M059J (cell line): ENCODE measurements at places on chromosomes 6 and 20. TPM values are rescaled to one million over a fixed set of nuclear protein-coding genes. Genes with fewer than 3 reads are reported as not detected.

- peak; percentile 99 for DNase-seq
These were observed 172.8 kb upstream of the ARG1 start for GRCh38 chr6:131400054-131400778.

DNA sequence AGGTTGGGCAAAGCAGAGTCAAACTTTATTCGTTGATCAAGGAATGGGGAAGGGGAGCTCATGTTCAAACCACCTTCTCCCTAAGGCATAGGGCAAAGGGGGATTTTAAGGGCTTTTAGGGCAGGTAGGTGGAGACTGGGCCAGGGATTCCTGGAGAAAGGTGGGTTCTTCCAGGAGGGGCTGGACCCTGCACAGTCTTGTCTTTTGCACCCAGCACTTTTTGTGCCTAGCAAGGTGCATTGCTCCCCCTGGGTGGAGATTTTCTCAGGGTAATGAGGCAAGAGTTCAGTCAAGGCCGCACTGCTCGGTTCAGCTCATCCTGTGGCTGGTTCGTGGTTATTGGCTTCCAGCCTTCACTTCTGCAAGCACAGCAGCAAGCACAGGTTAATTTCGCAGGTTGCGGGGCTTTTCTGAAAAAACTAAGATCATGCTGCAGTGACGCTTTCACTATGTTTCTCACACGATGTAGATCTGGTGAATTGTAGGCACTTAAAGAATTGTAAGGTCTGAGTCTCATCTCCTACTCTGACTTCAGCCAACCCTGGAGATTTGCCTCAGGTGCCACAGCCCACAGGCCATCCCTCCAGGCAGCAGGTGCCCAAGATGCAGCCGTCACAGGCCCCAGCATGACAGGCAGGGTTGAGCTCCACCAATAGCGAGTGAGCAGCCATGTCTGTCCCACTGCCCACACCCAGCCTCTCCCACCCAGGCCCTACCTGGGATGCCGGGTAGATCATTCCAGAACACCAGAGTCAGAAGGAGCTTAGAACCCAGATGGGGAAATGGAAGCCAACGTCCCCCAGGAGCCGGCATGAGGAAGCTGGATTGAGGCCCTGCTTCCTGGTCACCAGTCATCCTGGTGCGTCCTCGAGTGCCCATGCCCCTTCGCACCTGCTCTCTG is 37.1 kb downstream of the SUN5 start:
- no peak for DNase-seq

DNA sequence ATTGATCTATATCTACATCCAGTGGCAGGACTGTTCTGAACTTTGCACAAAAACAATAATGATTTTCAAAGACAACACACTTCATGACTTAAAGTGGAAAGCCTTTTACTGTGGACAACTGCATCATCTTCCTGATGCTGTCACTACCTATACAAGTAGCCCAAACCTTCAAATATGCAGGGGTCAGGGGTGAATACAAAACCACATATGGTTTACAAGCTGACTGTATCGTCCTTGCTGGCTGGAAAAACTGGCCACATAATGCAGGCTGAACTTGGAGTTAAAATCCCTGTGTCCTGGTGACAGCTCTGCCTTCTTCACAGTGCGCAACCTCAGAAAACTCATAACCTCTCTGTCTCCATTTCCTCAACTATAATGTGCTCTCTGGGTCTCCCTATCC is 128.9 kb downstream of the GMDS start:
- peak; percentile 47 for DNase-seq

Gene MTFR2
- 12.0 and 12.4 TPM in 2 replicates for total RNA-seq

GRCh38 chr6:32367644-32368043 is 4.1 kb downstream of the TSBP1 start:
- no peak for DNase-seq

Gene MUCL3
- total RNA-seq: not detected in 2 replicates

GRCh38 chr20:60132162-60132826 is 174.1 kb downstream of the CDH26 start:
- DNase-seq: peak; percentile 37

Gene SYCP2L
- total RNA-seq: not detected in 2 replicates

DNA sequence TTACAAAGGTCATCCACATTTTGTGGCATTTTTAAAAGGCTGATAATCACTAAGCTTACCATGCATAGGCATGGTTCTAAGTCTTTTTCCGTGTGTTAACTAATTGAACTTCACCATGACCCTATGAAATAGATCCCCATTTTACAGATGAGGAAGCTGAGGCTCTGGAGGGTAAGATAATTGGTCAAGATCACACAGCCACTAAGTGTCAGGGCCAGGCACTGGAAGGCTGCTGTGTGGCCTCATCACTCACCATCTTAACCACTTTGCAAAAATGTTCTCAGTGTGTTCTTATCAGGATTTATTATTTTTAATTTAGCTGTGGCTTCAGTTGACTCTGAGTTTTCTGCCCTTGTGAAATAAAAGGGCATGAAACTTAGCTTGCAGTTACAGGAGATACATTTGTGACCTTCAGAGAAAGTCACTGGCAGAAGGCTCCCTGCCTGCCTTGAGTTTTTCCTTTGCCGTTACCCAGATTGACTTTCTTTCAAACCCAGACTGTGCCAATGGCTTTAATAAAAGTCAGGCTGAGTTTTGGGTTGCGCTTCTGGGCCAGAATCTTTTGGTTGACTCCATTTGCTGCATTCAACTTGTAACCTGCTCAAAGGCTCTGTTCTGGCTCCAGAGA is 82.0 kb downstream of the EZR start:
- DNase-seq: no peak

DNA sequence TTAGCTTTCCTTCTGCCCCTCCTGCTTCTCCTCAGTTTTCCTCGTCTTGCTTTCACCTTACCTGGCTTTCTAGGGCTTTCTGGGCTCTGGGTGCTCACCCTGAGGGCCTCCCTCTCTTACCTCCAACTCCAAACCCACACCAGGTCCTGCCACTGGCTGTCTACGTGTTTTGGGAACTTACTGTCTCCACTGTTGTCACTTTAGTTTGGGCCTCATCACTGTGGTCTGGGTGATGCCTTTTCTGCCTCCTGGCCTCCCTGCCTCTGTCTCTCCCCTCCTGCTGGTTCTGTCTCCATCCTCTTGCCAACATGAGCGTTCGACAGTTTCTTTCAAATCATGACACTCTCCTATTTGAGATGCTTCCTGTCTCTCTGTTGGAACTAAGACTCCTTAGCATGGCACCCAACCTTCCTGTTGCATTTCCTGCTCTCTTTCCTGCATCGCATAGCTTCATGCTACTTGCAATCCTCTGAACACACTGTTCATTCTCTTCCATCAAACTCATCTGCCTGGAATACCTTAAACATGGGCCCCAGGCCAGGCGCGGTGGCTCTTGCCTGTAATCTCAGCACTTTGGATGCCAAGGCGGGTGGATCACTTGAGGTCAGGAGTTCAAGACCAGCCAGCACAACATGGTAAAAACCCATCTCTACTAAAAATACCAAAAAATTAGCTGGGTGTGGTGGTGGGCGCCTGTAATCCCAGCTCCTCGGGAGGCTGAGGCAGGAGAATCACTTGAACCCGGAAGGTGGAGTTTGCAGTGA is 5.5 kb downstream of the CD40 start:
- no peak for DNase-seq

- DNase-seq: no peak
These were observed 25.2 kb downstream of the ESR1 start for GRCh38 chr6:151832710-151833109.

GRCh38 chr20:32626859-32627636 is 41.9 kb upstream of the NOL4L start:
- no peak for DNase-seq

- no peak for DNase-seq
These were observed 28.8 kb downstream of the NCOA5 start for GRCh38 chr20:46060975-46061374.

DNA sequence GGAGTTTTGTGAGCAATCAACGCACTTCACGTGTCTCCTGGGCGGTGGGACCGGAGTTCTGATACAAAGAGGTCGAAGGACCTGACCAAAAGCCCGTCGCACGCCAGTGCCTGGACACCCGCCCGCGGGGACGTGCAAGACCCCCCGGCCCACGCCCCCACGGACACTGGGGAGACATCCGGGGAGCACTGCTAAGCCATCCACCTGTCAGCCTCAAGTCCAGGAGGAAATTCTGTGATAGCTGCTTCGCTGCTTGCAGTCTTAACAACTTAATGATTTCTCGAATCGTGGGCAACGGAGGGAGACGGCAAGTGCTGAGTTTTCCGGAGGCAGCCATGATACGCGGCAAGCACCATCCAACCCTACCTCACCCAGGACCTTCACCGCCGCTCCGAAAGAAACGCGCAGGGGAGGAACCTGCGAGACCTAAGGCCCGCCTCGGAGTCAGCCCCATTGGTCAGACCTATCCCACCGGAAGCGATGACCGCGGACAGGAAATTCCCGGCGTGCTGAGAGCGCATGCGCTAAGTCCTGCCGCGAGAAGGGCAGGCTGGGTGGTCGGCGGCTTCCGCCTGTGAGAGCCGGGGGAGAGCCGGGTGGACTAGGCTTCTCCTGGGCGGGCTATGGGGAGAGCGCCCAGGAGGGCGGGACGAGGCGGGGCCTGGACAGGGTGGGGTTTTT is at the start of gene TFB1M:
Gene TFB1M (minus strand): TSS at position 393 of the 681 bp plus-strand sequence. CDS start 56 bp downstream, at position 337.
- peak; percentile 99 for DNase-seq

Gene GPX5
- not detected in 2 replicates for total RNA-seq

GRCh38 chr6:79385893-79386292 is 151.3 kb downstream of the LCA5 start:
- peak; percentile 6 for DNase-seq

GRCh38 chr6:85186546-85187175 is 263.2 kb upstream of the NT5E start:
- no peak for DNase-seq

- DNase-seq: no peak
These were observed 83.4 kb downstream of the ELOVL4 start for GRCh38 chr6:79864001-79864400.

Gene GSTA2
- 0.12 TPM in 1 of 2 replicates, not detected in the other for total RNA-seq

- DNase-seq: no peak
These were observed 1298.1 kb downstream of the EPHA7 start for GRCh38 chr6:92121228-92121627.

DNA sequence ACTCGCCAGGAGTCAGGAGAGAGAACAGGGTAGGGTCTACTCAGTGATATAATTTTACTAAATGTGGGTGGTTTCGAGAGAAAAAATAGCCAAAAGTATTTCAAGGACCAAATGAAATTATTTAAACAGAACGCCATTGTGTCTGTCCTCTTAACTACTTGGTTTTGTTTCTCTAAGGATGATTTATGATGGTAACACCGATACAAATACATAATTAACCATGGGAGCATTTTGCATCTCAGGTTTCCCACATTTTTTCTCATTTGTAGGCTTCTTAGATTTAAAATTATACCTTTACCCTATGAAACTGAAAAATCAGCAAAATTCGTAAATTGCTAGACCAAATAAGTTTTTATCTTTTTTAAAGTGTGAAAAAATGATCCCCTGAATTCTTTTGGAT is 188.2 kb downstream of the ZFP64 start:
- no peak for DNase-seq

Gene FAXC
- 3.5 and 6.9 TPM in 2 replicates for total RNA-seq

DNA sequence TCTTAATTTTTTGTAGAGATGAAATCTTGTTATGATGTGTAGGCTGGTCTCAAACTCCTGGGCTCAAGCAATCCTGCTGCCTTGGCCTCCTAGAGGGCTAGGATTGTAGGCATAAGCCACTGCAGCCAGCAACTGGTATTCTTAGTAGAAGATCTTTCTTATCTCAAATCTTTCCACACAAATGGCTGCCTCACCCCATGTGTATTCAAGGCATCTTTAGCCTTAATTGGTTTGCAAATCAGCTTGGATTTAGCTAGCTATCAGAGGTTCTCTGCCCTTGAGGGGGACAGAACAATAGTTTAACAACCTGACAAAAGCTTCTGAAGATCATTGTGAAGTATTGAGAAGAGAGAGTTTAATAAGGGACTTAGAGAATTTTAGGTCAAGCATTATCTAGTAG is 17.9 kb upstream of the ABRACL start:
- no peak for DNase-seq

- DNase-seq: no peak
These were observed 199.9 kb upstream of the SOX4 start for GRCh38 chr6:21393441-21394165.

DNA sequence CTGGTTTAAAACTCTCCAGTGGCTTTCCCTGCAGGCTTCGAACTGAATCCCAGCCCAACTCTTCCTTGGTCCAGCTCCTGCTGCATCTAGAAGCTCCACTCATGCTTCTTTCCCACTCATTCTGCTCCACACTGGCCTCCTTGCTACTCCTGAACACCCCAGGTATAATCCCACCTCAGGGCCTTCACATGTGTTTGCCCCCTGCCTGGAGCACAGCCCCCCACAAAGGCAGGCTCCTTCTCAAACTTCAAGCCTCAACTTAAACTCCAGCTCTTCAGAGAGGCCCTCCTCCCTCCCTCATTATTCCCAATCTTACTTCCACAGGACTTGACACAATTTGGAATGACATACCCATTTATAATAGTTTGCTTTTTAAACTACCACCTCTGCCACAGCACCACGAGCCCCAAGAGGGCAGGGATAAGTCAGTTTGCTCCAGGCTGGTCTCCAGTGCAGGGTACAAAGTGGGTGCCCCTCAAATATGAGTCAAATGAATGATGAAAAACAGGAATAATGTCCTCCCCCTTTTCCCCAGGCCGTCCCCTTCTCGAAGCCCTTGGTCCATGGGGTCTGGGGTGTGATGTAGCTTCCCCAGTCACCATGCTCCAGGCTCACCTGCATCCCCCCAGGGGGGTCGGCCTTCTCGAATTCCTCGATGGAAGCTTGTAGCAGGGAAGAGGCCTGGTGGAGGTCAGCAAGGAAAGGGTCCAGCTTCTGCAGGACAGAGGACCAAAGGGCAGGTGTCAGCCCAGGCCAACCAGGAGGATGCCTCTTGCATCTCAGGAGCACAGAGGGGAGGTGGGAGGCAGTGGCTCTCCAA is 37.4 kb downstream of the KIAA1755 start:
- no peak for DNase-seq
